Gastrocnemius medialis (tissue), 4 donors: ENCODE measurements at places on chromosomes 11 and 22. TPM values are rescaled to one million over a fixed set of nuclear protein-coding genes. Genes with fewer than 3 reads are reported as not detected.

PATE4 gene
- total RNA-seq: not detected

CYP2D6 gene
- 0.24 TPM for total RNA-seq

BEST1 gene
- total RNA-seq: 1.7 TPM

SLC22A12 gene
- total RNA-seq: not detected

DNA sequence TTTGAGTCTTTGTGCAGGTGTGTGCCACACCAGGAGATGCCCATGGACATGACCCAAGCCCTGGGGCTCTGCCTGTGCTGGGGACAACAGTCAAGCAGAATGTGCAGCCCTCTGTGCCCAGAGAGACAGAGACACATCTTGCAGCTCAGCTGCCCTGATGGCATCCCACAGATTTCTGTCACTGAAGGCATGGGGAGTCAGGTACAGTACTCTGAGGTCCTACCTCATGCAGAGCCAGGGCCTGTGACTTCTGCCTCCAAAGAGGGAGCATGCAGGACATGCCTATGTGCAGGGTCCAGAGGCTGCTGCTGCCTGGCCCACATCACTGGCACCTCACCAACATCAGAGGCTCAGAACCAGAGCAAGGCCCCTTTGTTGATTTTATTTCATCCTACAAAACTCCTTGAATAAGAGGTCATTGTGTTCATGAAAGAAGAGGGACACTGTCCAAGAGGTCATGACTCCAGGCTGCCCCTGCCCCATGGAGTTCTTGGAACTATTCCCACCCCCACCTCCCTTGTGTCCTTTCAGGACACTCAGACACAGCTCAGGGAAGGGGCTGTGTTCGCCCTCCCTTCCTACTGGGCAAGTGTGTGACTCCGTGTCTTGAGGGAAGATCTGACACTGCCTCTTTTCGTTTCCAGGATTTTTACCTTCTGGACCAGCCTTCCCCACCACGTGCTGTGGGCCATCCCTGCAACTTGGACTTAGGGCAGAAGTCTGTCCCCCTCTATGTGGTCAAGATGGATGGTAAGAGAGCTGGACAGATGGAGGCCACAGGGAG lies 62.3 kb downstream of the BTG4 start:
- DNase-seq: no peak

GRCh38 chr22:27134315-27134701 lies 476.9 kb downstream of the MIAT start:
- peak; percentile 12 for DNase-seq

DNA sequence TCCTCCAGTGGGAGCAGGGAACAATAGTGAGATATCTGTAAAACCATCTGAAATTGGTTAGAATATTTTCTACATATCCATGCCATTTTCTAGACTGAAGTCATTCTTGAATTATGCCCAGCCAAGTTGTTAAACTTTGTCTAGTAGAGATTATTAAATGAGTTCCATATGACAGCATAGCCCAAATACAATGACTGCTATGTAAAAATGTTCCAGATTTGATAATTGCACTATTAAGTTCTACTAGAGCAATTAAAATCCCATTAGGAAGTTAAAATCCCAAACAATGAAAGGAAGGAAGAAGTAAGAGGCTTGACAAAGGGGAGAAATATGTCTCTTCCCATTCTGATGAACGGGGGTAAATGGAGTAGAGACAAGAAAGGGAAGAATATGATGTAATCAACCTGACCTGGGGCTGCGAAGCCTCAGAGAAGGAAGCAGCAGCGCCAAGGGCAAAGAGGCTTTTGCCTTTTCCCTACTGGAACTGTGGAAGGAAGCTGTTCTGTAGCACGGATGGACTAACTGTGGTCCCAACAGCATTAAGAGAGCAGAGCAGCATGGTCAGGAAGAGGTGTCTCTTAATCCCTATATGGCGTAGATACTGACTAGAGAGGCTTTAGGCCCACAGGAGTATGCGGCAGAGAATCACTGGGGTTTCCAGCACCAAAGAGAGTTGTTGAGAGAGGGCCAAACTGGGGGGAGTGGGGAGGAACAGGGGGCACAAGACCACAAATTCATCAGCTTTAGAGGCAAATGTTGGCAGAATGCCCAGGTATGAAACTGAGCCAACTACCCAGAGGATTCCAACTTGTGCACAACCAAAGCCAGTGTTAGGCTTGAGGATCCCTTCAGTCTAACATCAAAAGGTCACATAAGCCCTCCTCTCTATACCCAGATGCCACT lies 26.7 kb downstream of the RRP8 start:
- DNase-seq: no peak

GRCh38 chr11:58028687-58029411 lies 1.9 kb upstream of the OR6Q1 start:
- no peak for DNase-seq

GRCh38 chr11:31690041-31690440 lies 121.1 kb downstream of the PAX6 start:
- no peak for DNase-seq

- DNase-seq: no peak
These were observed 365.0 kb downstream of the MIAT start for GRCh38 chr22:27022274-27022895.

- peak; percentile 5 for DNase-seq
These were observed 16.2 kb downstream of the CAPN5 start for GRCh38 chr11:77082838-77083565.

DNA sequence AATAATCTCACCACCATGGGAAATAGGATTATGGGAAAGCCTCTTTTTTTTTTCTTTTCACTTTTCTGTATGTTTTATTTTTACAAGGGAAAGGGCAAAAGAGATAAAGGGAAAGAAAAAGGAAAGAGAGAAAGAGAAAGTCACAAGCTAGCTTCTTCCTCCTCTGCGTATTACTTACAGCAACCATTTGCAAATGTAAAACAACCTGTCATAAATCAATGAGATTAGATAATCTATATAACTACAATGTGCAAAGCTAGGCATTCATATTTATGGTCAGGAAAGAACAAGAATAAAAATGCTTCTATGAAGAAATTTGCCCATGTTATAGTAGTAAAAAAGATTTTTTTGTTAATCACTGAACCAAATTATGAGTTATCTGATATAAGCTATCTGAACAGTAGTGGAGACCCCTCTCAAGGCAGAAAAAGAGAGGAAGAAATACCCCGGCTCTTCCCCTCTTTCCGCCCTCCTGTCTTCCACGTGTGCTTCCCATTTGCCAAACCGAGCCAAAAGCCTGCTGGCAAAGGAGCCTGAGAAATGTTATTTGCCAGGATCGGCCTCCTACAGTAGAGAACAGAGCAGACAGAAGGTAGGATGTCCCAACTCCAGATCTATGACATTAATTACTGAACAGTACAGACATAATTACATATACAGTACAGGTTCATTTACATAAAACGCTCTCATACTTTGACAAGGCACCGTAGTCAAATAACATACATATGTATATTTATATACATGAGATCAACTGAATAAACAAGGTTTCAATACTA lies 50.2 kb downstream of the ARHGAP32 start:
- DNase-seq: no peak

DNA sequence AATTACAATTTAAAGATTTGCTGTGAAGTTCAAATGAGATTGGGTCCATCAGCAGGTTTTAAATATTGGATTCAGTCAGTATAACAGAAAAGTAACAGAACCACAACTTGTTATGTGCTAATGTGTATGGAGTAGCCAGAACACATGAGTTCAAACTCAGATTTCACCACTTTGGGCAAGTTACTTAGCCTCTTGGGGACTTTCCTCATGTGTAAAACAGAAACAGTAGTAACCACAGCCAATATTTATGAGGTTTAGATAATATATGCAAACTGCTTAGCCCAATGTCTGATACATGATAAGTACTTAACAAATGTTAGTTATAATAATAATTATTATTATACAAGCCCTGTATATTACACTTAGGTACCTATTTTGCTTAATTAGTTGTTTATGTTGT lies 21.8 kb upstream of the SLC5A12 start:
- DNase-seq: no peak

GRCh38 chr11:90134478-90135003 lies at the start of gene NAALAD2:
TSS of gene NAALAD2 (plus strand) at chr11:90134663. CDS start at chr11:90134759, 96 bp downstream.
- DNase-seq: peak; percentile 3

DNA sequence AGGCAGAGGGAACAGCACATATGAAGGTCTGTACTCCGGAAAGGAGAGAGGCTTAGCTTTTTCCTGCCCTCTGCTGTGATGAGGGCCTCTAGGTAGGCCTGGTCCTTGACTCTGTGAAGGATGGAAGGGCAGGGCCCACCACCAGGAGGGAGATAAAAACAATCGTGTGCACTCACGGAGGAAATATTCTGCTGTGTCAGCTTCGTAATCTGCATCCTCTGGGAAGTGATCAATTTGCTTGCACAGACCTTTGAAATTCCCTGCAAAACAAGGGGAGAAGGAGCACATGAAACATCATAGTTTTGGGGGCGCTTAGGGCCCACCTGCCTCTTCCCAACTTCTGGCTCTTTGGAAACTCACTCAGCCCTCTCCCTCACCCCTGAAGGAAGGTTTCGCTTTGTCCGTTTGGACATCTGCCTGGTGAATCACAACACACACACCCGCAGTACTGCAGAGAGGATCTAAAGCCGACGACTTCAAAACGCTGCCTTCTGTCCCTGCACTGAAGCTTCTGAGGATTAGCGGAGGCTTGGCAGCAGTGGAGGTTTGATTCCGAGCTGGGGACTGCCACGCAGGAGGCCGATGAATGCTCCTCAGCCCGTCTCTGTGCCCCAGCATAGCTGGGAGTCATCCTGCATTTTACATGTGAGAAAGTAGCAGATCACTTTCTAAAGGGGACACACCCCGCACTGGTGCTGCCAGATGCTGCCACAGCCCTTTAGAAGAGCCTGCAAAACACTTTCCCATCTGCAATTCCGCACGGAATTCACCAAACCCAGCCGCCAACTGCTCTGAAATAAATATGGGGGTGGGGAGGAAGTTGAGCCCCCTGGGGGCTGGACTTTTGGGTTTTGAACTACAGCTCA lies 58.6 kb upstream of the EIF3D start:
- no peak for DNase-seq

DNA sequence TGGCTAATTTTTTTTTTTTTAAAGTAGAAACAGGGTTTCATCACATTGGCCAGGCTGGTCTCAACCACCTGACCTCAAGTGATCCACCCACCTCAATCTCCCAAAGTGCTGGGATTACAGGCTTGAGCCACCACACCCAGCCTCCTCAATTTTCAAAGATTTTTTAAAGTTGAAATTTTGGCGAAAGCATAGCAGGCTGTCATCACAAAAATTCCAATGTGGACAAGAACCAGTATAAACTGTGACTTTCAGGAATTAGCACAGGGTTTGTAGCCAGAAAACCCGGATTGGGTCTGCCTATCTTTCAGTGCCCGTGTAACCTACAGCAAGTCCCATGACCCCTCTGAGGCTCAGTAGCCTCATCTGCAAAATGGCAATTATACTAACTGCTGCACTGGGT lies 80.2 kb downstream of the SGSM3 start:
- DNase-seq: no peak

- no peak for DNase-seq
These were observed 82.2 kb downstream of the DEPDC5 start for GRCh38 chr22:31836010-31836409.

DNA sequence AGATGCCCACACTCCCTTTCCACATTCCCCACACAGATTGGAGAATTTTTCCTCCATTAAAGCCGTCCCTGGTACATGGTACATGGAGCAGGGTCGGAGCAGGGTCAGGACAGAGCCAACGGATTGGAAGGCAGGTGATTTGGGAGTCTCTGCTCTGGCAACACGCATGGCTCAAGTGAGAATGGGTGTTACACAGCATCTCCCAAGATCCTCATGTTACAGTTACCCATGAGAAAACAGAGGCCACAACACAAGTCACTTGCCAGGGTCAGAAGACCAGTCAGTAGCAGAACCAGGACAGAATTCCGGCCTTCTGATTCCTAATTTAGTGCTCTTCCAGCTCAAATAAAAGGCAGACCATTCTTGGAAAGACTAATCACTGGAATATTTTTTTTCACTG lies 7.7 kb upstream of the F2 start:
- peak; percentile 63 for DNase-seq

DNA sequence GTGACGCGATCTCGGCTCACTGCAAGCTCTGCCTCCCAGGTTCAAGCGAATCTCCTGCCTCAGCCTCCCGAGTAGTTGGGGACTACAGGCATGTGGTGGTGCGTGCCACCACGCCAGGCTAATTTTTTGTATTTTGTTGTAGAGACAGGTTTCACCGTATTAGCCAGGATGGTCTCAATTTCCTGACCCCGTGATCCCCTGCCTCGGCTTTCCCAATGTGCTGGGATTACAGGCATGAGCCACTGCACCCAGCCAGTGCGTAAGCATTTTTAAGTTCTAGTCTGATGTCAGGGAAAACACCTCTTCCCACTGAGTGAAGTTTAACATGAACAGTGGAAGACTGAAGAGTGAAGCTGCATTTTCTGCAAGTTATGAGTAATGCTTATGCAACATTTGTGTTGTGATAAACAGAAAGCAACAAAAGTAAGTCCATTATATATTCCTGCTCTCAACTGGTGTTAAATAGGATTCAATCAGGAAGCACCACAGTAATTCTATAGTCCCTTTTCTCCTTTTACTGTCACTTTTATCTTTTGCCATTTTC lies 1219.8 kb upstream of the RAG2 start:
- no peak for DNase-seq

DNA sequence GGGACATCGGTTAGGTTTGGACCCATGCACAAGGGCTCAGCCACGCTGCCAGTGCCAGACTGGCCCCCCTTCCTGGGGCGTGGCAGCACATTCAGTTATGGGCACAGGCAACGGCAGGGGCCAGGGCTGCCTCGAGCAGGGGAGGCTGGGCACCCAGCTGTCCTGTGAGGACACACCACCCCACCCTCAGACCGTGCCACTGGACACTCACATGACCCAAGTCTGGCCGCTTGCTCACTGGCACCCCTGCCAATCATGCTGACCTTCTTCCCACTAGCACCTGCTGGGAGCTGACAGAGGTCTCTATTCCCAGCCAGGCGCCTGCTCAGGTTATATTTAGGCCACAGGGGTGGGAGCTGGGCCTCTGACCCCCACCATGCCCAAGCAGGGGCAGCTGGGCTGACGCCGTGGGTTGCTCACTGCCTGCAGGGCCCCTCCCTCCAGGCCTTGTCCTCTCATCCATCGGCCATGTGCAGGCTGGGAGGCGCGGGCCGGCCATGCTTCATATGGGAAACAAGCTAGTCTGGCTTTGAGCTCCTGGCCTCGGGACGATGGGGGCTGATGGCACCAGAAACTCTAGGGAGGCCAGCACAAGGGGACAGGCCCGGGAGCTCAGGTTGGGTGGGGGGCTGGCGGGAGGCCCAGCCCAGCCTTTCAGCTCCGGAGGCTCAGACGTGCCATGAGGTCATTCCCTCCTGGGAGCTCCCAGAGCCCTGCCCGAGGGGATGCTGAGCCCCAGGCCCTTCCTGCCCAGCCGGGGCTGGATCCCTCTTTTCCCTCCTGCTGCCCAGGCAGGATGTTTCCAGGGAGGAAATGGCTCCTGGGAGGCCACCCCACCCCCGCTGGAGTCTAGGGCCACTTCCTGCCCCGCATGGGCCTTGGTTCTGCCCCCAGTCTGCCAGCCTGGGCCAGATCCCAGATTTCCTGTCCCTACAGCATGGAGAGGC lies 15.2 kb upstream of the TBX1 start:
- DNase-seq: peak; percentile 97

GRCh38 chr11:93528757-93529645 lies 14.2 kb downstream of the SMCO4 start:
- peak; percentile 35 for DNase-seq

DNA sequence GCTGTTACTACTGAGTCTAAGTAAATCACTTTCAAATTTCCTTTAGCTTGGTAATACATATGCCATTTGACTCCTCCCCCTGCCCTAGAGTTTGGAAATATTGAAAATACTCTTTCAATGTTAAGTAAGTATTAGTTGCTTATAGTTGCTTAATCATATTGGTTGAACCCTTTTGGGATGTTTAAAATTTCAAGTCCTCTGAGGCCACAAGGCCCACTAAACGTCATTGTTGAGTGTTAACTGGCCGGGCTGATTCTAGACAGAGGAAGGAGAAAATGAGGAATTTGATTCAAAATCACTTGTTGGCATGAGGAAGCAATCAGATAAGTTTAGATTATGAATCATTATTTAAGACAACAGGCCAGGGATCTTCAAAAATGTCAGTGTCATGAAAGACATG lies 8.5 kb downstream of the NAV2 start:
- no peak for DNase-seq
